ENCODE measurements at places on chromosomes 7 and 10.
A peak's percentile ranks its signal among the peaks of the same experiment; 100 is the strongest.

DNA sequence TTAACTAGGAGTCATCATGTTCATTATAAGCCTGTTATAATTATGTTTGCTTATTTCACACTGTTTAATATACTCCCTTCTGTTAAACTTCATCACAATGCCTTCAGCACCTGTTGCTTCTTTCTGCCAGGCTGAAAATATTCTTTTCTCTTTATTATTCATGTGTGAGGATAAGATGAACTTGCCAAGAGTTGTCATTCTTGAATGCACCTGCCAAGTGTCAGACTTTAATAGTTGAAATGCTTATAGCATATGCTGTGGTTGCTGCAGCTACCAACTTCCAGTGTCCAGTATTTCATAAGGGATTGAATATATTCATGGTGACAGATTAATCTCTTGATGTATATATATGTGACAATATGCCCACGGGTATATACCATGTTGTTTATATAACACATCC lies 339.2 kb upstream of the MEOX2 start:
- no peak for DNase-seq

- no peak for DNase-seq
Measured at GRCh38 chr7:75662579-75663301, 76.0 kb downstream of the HIP1 start.

GRCh38 chr10:53183733-53184132 lies 411.1 kb upstream of the MBL2 start:
- no peak for DNase-seq

DNA sequence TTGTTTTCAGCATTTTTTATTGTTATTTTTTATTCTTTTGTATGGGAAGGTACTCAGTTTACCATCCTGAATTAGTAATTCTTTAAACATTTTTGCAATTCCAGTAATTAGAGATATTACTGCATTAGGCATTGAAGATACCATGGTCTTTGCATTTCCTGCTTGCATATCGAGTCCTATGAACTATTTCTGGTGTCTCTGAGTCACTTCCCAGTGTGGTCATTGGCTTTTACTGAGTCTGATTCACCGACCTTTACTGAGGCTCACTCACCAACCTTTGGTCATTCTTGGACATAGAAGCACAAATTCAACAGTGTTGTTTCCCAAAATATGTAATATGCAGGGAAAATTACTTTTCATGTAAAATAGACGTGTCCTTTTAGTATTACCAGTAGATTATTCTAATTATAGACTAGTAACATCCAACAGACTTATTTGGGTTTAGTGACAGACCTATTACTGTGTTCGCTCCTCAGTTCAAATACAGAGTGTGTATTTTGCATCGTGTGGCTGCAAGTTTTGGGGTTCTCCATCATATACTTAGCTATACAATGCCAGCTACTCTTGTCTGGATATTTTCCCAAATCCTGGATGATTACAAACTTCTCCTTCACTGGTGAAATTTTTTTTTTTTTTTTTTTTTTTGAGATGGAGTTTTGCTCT lies 180.7 kb upstream of the PRSS1 start:
- no peak for DNase-seq

GRCh38 chr7:87960239-87960638 lies 26.2 kb downstream of the ADAM22 start:
- DNase-seq: no peak

GRCh38 chr10:129955601-129956285 lies 8.3 kb downstream of the EBF3 start:
- DNase-seq: no peak

GRCh38 chr7:73715648-73716317 lies 3.7 kb downstream of the STX1A start:
- DNase-seq: peak; percentile 82

DNA sequence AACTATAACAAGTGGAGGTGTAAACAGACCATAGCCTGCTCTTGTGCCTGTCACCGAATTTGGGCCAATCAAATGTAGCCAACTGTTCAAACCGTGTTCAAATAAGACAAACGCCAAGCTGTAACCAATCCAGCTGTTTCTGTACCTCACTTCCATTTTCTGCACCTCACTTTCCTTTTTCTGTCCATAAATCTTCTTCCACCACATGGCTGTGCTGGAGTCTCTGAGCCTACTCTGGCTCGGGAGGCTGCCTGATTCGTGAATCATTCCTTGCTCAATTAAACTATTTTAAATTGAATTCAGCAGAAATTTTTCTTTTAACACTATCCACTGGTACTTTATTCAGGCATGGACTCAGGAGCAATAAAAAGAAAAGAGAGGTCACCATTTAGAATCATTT lies 29.9 kb upstream of the COL1A2 start:
- no peak for DNase-seq

DNA sequence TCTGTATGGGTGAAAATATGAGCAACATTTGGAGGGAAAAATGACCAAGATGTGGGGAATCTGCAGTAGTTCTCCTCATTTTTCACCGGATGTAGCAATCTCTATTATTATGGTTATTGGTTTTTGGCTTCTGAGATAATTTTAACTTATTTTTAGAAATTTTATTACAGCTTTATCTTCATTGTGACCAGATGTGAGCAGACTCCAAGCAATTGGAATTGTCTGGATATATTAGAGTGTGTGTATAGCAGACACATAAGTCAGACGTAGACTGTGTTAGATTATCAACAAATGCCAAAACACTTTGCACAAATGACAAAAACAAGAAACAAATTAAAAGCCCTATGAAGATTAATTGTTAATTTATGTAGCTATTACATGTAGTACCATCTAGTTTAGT lies 249.1 kb downstream of the DNAJB9 start:
- DNase-seq: no peak

GRCh38 chr10:35876248-35876647 lies 234.2 kb upstream of the FZD8 start:
- DNase-seq: no peak

DNA sequence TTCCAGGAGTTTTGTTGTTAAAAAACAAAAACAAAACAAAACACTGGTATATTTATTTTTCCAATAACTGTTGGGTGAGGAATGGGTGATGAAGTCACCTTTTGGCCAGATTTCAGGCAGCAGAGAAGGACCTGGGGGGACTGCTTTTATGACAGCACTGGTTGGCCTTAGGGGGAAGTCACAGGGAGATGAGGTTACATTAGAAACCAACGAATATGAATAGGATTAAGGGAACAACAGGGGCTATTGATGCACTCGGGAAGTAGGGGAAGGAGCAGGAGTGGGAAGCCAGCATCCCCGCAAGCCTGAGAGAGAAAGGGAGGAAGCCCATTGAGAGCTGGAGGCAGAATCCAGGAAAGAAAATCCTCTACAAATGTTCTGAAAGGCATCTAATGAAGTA lies 958.4 kb downstream of the TYW1 start:
- no peak for DNase-seq

GRCh38 chr10:79582096-79582495 lies 21.9 kb upstream of the SFTPA2 start:
- no peak for DNase-seq

DNA sequence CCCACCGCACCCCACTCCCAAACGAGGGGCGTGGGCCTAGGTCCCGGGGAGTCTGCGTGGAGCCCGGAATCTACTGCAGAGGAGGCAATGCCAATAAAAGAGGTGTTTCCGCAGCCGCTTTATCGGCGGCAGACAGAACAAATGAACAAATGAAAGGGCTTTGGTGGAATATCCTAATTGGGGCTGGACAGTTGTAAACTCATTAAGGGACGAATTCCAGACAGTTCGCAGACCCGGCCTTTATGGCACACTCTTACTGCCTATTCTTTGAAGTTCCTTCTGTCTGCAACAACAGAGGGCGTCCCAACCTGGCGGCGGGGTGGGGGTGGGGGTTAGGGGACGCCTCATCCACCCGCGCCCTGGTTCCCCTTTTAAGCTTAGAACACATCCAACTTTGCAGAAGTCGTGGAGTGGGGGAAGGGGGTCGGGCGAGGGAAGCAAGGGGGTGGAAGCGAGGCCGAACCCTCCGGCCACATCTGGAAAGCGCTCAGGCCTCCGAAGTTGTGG lies 4.1 kb downstream of the HOXA9 start:
- DNase-seq: no peak

DNA sequence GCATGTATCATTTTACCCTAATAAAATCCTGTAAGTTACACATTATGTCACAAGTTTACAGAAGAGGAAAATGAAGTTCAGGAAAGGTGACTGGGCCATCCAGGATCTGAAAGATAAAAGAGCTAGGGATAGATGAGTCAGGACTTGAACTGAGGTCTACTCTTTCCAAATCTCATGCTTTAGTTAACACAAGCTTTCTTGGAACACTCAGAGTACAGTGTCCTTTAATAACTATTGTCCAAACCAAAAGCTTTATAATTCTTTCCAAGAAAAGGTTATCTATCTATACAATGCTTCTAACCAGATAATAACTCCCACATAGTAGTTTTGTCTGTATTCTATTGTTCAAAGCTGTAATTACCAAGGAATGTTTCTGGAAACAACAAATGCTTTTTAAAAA lies 164.6 kb downstream of the LRRN3 start:
- no peak for DNase-seq

- no peak for DNase-seq
Measured at GRCh38 chr10:44883593-44884331, 27.4 kb upstream of the TMEM72 start.

DNA sequence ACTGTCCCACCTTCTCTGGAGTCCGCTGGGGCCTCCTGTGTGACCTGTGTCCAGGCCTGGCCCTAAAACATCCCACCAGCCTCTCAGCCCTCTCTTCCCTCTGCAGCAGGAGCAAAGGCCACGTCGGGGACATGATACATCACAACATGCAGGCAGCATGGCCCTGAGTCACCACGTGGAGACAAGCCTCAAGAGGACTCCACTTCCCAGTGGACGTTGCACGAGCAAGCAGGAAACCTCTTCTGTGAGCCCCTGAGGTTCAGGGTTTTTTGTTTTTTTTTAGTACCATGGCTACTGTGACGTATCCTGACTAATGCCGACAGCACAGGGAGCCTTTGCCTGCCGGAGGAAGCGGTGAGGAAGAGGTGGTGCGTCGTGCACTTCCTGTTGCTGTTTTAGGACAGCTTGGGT lies 165.9 kb downstream of the DNAJB6 start:
- DNase-seq: no peak

DNA sequence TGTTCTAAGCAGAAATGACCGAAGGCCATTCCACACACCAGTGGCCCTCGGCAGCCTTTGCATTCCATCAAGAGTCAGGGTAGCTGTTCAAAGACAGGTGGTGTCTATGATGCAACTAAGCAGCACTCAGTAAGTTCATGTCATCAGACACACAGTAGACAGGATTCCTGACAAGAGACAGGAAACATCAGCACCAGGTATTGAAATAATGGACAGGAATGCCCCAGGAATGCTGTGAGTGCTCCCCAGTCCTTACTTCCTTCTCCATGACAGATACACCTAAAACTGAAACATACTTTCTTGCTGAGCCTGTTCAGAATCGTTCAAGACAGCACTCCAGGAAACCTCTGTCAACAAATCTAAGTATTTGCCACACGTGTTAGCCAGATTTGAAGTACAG lies 204.4 kb downstream of the TPST1 start:
- DNase-seq: no peak

DNA sequence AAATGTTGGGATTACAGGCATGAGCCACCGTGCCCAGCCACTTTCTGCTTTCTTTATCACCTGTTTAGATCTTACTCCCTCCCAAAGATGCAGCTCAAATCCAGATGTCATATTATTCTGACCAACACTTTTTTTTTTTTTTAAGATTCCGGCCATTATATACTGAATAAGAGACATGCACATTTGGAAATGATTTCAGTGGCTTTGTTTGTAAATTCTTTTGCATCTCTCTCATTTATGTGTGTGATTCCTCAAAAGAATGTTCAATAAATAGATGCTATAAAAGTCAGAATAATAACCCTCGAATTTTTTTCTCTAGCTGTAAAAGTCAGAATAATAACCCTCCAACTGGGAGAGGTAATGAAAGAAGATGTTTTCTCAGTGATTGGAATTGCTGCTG lies 25.4 kb downstream of the HECW1 start:
- DNase-seq: no peak

GRCh38 chr10:70672165-70673042 lies at the start of gene ADAMTS14:
Gene ADAMTS14 (plus strand): TSS chr10:70672506. CDS start chr10:70672803, 297 bp downstream.
- no peak for DNase-seq

DNA sequence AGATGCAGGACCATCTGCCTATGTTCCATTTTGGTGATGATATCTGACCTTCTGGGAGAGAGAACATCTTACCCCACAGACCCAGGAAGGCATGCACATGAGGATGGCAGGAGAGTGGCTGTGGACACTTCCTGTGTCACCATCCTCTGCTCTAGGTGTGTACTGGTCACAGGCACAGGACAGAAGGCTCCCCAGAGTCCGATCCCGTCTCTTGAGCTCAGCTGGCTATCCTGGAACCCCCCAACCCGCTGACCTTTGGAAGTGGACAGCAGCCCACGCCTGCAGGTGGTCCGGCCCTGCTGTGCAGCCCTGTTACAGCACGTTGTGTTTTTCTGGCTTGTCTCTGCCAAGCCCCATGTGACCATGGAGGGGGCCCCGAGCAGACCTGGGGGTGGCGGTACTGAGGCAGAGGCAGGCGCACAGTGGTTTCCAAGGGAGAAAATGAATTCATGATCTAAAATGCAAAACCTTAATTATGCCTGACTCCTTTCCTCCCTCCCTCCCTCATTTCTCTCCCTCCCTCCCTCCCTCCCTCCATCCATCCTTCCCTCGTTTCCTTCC lies 178.8 kb downstream of the CUX1 start:
- DNase-seq: no peak

DNA sequence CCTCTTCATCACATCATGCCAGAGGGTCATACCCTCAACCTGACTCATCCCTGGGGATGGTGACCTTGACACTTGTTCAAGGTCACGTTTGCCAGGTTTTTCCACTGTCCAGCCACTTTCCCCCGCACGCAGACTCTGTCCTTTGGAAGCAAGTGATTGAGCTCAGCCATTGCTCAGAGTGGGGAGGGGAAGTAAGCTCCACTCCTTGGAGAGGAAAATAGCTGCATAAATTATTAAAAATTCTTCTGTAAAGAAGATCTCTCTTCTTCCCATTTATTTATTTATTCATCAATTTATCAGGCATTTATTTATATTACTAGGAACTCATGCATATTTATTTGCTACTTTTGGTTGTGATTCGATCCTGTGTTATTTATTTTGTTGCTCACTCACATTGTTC lies 88.0 kb downstream of the GLRX3 start:
- DNase-seq: no peak

GRCh38 chr7:69652947-69653701 lies 54.8 kb downstream of the AUTS2 start:
- no peak for DNase-seq

DNA sequence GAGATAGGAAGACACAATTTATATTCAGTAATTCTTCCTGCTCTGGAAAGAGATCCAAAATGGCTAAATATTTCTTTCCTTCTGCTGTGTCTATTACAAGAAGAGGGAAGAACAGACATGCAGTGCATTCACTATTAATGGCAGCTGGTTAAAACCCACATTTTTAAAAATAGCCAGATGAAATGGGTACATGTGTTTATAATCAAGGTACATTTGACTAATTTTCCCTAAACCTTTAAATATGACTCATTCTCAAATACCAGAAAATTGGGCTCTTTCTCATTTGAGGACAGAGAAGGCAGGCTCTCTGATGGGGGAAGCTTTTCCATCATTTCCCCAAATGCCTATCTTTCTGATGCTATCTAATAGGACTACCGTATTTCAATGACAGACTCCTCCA lies 215.7 kb upstream of the HABP2 start:
- DNase-seq: no peak

- no peak for DNase-seq
Measured at GRCh38 chr10:32105782-32106382, 49.7 kb upstream of the KIF5B start.

GRCh38 chr7:36784991-36785940 lies 61.0 kb upstream of the AOAH start:
- DNase-seq: no peak

- no peak for DNase-seq
Measured at GRCh38 chr7:76074972-76075370, 27.1 kb downstream of the MDH2 start.
